ENCODE measurements at places on chromosomes 7 and 10.

GRCh38 chr10:120963594-120964220, 112.5 kb downstream of the WDR11 start:
- DNase-seq, result no peak

- DNase-seq, result peak; percentile 49
These were observed 55.2 kb upstream of the GSDME start for GRCh38 chr7:24812305-24812945.

DNA sequence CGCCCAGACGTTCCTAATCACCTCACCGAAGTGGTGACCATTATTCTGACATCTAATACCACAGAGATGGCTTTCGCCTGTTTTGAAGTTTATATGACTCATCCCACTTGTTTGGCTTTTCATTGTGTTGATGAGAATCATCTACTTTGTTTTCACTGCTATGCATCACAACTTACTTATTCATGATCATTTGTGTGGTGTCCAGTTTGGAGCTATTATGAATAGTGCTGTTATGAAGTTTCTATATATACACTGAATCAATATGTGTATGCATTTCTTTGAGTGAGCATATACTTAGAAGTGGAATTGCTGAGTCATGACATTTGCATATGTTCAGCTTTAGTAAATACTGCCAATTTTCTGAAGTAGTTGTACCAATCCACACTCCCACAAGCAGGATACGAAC, 38.6 kb upstream of the TNKS2 start:
- DNase-seq, result peak; percentile 7

DNA sequence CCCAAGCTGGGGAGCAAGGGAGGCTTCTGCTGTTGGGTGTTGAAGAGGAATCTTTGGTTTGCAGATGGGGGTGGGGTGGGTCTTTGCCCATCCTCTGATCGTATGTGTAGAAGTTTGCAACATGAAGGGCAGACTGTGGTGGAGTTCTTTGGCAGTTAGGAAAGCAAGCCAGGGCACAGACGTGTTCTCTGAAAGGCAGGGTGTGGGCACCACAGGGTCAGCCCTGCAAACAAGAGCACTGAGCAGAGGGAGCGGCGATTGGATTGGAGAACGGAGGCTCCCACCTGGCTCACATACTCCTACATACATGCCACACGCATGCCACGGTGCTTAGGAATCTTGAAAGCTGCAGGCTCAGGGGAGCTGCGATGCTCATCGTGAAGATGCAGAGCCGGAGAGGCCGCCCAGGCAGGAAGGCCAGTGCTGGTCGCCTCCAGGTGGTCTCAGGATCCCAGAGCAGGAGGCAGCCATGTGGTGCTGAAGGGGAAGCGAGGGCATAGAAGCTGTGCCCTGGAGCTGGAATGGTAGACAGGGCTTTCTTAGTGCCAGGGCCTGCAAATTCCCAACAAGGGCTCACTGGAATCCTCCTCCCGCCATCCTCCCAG, 149.0 kb downstream of the MGMT start:
- no peak for DNase-seq

DNA sequence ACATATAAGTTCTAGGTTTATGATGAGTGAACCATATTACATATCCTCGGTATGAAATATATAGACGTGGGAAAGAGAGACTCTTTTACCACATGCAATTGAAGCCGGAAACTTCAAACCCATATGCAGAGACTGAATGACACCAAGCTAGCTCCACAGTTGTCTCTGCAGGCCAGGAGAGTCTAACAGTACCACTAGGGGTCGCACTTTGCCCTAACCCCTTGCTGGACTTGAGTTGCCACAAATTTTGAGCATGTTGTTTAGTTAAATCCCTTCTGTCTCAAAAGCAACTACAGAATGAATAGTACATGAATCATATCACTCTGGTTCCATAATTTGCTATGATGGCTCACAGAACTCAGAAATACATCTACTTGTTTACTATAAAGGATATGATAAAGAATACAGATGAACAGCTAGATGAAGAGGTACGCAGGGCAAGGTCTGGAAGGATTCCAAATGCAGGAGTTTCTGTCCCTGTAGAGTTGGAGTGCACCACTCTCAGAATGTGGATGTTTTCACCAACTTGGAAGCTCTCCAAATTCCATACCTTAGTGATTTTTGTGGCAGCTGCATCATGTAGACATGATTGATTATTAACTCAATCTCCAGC, 112.4 kb upstream of the YAE1 start:
- DNase-seq, result peak; percentile 76

DNA sequence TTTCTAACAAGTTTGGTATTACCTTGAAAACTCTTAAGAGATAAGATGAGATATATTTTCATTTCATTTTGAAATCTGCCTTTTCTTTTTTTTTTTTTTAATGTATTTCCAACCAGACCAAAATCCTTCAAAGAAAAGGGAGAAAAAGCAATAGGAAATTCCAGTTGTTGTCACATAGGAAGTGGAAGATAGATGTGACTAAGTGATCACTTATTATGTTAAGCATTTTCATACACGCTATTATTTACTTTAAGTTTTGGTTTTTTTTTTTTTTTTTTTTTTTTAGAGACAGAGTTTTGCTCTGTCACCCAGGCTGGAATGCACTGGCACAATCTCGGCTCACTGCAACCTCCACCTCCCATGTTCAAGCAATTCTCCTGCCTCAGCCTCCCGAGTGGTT, 197.2 kb upstream of the FRMD4A start:
- DNase-seq, result no peak

DNA sequence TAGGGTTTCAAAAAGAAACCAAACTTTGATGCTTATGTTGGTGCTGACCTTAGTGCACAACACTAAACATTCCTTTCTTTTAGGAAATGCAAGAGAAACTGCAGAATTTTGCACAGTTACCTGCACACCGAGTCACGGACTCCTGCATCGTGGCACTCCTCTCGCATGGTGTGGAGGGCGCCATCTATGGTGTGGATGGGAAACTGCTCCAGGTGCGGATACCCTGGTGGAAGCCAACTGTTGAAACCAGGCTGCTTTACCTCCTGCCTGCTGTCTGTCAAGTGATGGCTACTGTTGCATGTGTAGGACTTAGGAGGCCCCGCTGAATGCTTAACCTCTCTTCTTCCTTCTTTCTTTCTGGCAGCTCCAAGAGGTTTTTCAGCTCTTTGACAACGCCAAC, 11.7 kb downstream of the CASP2 start:
- peak; percentile 50 for DNase-seq

GRCh38 chr10:113027574-113028455, 77.8 kb downstream of the TCF7L2 start:
- no peak for DNase-seq

All from erythroblast (primary cell).